Globus pallidus (tissue), 1 donor: ENCODE measurements at places on chromosomes 5 and 9.

- DNase-seq = peak; percentile 57
Observed at GRCh38 chr9:107158321-107158720, 124.8 kb upstream of the RAD23B start.

DNA sequence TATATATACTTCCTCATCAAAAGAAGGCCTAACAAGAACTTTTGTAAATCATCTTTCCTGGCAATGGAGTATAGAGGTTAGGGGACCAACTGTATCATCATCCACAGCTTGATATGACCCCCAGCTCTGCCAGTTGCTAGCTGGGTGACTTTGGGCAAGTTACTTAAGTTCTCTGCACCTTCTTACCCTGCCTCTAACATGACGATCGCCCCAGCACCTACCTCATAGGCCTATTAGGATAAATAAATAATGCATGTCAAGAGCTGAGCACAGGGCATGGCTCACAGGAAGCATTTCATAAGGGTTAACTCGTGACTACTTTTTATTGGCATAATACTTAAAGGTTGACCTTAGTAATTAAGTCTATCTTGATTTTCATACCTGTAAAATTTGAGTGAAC is 29.4 kb upstream of the FGF1 start:
- DNase-seq = no peak

DNA sequence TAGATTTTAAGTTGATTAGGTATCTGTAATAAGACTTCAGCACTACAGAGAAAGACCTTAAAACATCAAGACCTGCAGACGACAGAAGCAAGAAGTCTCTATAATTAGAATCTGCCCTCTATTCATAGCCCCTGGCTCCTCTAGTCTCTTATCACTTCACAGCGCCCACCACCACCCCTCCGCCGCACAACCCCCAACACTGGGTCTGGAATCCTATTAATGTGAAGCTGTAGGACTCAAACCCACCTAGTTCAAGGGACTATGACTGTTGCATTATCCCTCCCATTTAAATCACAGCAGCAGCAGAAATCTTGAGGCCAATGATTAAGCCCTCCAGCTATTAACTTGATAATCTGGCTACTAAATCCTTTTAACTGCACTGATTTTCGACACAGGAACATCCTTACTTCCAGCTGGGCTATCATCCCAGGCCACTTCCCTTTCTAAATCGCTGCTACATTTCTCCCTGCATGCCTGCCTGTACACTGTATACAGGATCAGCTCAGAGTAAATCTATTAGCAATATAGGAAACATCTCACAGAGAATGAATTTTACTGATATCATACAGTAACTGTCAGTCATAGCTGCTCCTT is 159.5 kb upstream of the GRAMD2B start:
- no peak for DNase-seq

GRCh38 chr9:112091810-112092209 is 83.3 kb downstream of the SUSD1 start:
- peak; percentile 57 for DNase-seq

GRCh38 chr5:6849316-6850105 is 136.3 kb downstream of the TENT4A start:
- DNase-seq = no peak

- DNase-seq = no peak
Observed at GRCh38 chr5:166358127-166358830, 1933.2 kb upstream of the WWC1 start.

- DNase-seq = peak; percentile 24
Observed at GRCh38 chr5:108749128-108749861, 1.6 kb downstream of the FER start.

- no peak for DNase-seq
Observed at GRCh38 chr5:7367780-7368179, 28.2 kb upstream of the ADCY2 start.

GRCh38 chr5:152736906-152737305 is 331.8 kb upstream of the NMUR2 start:
- no peak for DNase-seq

- peak; percentile 63 for DNase-seq
Observed at GRCh38 chr5:150338546-150338945, 19.0 kb upstream of the TCOF1 start.

GRCh38 chr9:5994493-5994892 is 20.9 kb downstream of the RANBP6 start:
- no peak for DNase-seq

- no peak for DNase-seq
Observed at GRCh38 chr5:135214897-135215616, 181.0 kb upstream of the PITX1 start.

DNA sequence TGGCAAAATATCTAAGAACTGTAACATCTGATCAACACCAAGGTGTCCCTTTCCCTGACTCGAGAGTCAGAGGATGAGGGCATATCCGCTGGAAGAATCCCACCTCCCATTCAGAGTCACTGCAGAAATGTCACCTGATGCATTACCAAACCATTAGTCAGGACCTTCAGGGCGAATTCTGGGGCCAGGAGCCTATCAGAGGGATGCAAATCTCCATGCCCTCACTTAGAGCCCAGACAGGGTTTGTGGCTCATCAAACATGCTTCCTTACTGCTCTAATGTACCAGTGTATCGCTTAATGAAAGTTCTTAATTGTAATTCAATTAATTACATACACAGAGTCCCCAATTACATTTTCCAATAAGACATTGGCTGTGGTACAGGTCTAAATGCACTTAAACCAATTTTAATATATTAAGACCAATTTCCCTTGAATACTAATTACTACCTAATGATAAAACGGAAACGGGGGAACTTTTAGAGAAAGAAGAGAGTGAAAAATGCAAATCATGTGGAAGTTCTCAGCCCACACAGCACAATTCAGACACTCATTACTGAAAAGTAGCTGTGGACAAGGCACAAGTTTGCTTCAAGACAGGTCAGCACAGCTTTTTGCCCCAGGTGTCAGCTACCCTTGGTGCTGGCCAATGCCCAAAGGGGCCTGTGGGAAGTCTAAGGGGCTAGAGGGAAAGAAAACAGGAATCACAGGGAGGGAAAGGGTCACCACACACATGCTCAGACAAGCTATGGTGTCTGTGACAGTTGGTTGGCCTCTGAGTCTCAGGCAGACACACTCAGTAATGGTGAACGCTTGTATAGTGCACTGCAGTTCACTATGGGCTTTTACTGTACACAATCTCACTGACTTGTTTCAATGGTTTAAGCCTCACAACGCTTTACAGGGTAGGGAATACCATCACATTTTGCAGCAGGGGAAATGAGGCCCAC is 211.6 kb downstream of the MAPKAP1 start:
- DNase-seq = no peak

GRCh38 chr9:27473111-27473529 is 51.0 kb upstream of the IFNK start:
- DNase-seq = peak; percentile 67

GRCh38 chr5:17346811-17347210 is 129.4 kb downstream of the BASP1 start:
- no peak for DNase-seq

- no peak for DNase-seq
Observed at GRCh38 chr5:180640611-180640860, 8.9 kb downstream of the FLT4 start.

DNA sequence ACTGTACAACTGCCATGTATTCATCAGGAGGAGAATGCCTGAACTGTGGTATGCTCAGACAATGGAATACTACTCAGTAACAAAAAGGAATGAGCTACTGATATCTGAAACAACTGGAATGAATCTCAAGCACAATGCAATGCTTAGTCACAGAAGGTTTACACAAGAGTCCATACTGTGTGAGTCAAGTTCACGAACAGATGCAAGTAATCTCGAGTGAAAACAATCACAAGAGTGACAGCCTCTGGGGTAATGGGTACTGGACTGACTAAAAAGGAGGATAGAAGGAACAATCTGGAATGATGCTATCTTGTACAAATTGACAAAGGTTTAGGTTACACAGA is 19.5 kb upstream of the GOLGA1 start:
- DNase-seq = no peak

DNA sequence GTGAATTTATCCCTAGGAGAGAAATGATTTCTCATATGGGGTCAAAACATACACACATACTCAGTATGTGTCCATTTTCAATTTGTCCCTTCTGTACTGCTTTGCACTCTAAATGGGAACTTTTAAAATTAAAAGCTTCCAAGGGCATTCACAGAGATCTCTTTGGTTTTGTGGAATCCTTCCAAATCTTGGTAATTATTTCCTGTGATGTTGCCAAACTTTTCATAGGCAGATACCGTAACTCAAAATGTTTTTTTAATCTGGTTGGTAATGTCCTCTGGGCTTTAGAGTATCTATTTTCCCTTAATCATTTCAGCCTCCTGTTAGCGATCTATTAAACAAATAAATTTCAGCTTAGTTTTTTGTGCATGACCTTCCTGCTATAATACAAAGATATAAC is 282.4 kb downstream of the ARHGEF28 start:
- DNase-seq = no peak

DNA sequence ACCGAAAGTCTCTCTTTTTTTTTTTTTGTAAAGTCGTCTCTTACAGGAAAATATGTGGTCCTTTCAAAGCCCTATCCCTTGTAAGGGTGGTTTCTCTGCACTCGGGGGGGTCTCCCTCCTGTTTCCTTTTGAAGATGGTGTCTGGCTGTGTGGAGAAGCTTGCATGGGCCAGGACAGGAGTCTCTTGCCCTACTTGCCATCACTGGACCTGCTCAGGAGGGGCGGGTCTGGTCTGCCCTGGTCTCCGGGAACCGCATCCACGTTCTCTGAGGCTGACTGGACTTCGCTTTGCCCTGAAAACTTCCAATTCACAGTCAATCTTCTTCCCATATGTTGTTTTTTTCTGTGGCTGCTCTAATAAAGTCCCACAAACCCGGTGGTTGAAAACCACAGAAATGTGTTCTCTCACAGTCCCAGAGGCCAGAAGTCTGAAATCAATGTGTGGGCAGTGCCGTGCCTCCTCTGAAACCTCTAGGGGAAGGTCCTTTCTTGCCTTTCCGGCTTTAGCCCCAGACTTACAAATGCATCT is 92.9 kb upstream of the IER5L start:
- DNase-seq = no peak

- DNase-seq = no peak
Observed at GRCh38 chr5:1762121-1762882, 37.3 kb downstream of the MRPL36 start.

GRCh38 chr5:92559331-92559730 is 1021.7 kb downstream of the NR2F1-AS1 start:
- DNase-seq = no peak

DNA sequence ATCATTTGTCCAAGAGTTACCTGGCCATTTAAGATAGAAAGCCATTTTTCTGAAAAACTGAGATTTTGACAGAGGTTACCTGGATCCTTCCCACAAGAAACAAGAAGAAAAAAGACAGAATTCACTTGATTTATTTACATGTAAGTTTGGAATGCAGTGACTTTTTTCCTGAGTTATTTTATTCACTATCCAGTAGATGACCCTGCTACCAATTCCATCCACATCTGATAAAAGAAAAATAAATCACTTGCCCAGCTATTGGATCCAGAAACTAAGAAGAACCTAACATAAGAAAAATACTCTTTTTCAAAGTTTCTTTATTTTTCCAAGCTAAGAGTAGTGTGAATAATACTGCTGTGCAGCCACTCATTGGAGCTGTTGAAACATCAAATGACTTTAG is 275.2 kb downstream of the CETN3 start:
- no peak for DNase-seq

GRCh38 chr9:3971391-3972082 is 328.3 kb downstream of the GLIS3 start:
- no peak for DNase-seq

DNA sequence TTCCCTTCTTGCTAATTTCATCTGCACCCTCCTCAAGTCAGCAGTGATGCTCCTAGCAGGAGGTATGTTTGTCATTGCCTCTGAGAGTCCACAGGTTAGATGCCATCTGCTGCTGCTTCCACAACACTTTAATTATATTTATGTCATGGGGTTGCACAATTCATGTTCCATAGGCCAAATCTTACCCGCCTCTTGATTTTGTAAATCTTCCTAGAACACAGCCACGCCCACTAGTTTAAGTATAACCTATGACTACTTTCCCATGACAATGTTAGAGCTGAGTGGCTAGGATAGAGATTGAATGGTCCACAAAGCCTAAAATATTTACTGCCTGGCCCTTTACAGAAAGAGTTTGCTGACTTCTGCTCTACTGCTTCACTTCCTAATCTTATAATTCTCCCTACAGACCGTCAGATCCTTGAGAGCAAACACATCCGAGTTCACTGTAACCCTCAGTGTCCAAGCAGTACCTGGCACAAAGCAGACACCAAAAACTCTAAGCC is 21.1 kb downstream of the LIFR start:
- DNase-seq = no peak

DNA sequence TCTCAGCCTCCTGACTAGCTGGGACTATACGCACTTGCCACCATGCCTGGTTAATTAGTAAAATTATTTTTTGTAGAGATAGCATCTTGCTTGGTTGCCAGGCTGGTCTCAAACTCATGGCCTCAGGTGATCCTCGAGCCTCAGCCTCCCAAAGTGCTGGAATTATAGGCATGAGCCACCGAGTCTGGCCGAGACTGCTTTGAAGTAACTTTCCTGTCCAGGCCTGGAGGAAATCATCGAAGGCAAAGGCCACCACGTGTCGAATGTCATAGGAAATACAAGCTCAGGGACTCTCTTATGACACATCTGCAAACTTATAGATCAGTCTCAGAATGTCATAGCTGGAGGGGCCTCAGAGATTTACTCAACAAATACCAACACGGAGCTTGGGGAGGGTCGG is 25.1 kb downstream of the RAPGEF1 start:
- DNase-seq = no peak

GRCh38 chr9:98602839-98603500 is 105.8 kb downstream of the GABBR2 start:
- no peak for DNase-seq

DNA sequence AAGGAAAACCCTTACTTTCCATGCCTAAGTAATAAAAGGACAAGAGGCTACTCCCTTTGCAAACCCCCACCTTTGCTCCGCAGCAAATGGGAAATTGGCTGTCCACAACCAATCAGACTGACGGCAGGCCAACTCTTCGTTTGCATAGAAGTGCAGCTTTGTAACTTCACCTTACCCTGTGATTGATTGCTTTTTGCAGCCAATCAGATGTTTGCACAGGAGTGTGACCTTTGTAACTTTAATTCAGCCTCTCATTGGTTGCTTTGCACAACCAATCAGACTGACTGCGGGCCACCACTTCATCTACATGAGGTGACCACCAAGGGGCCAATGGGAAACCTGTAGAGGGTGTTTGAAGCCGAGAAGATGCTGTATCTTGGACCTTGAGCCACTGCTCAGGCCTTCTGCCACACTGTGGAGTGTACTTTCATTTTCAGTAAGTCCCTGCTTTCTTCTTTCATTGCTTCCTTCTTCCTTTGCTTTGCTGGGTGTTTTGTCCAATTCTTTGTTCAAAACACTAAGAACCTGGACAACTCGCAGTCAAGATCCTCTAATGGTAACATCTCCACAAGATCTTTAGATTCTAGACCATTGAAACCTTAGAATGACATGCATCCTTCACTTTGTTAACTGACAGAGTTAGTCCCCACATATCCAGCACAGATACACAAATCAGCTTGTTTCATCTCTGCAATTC is 51.3 kb upstream of the FREM1 start:
- no peak for DNase-seq

DNA sequence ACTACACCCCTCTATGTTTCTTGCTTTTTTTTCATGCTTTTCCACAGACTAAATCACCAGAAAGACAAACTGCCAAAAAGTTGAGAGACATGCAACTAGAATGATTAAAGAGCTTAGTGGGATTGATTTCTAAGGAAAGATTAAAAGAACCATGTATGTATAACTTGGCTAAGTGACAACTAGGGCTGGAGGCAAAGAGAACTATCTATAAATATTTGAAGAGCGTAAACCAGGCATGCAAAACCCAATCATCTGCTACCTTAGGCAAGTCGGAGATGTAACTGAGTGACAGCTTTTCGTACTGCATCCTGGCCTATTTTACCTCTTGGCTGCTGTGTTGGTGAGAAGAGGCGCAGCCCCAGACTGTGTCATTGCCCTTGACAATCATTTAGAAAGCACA is 121.0 kb upstream of the TLX3 start:
- DNase-seq = no peak
